ENCODE measurements at places on chromosomes 4 and X.

GRCh38 chr4:113725963-113726362 is 35.6 kb downstream of the CAMK2D start:
- DNase-seq, result no peak

DNA sequence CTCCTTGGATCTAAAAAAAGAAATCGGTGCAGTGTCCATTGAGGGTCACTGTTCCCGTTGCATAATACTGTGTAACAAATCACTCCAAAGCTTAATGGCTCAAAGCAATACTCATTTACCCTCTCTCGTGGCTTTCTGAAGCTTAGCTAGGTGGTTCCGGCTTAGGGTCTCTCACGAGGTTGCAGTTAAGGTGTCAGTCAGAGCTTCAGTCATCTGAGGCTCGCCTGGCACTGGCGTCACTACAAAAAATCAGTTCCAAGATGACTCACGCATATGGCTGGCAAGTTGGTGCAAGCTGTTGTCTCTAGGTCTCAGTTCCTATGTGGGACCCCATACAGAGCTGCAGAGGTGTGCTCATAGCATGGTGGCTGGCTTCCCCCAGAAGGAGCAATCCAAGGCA is 91.0 kb downstream of the BEND2 start:
- no peak for DNase-seq

- no peak for DNase-seq
Measured at GRCh38 chrX:9048801-9049200, 14.9 kb upstream of the FAM9B start.

DNA sequence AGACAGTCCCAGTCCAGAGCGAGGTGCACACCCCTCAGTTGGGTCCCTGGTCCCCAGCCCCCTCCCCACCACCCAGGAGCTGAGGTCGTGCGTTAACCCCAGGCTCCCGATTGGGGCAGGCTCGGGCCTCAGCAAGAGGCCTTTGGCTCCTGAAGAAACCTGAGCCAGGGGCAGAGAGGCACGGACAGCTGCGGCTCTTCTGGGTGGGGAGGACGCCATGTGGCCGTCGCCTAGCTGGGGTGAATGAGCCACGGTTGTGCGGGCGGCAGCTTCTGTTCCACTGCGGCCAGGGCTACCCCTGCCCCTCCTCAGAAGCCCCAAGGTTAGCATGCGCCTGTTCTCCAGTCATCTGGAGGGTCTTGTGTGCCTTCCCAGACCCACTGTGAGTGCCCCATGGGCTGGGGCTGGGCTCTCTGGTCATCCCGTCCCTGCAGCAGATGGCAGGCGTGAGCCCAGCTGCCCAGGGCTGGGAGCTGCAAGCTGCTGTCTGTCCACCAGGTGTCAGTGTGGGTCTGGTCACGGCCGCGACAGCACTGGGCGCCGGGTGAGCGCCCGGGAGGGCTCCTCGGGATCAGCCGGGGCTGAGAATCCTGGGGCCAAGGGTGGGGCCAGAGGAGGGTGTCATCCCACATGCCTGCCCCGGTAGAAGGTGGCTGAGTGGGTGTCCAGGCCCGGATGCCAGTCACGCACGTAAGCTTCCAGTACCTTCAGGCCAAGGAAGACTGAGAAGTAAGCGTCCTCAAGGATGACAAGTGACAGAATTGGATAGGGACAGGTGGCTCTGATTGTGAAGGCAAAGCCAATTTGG is 21.9 kb downstream of the ATP2B3 start:
- DNase-seq, result peak; percentile 66

DNA sequence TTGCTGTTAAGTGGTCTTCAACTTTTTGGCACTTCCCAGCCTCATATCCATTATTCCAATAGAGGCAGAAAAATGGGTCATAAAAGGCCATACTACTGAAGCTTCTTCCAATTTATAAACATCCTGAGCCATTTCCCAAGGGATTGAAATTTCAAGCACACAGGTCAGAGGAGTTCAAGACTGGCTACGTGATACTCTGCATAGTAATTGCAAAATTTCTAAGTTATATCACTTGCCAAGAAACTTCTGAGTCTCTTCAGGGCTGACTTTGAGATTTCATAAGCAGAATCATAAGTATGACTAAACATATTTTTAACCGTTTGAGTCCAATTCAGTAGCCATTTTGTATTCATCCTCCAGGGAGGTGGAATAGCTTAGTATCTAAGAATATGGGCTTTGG is 75.6 kb upstream of the RXFP1 start:
- DNase-seq, result no peak

GRCh38 chr4:90211174-90211573 is 84.0 kb downstream of the CCSER1 start:
- DNase-seq, result no peak

- no peak for DNase-seq
Measured at GRCh38 chr4:1896658-1896991, 25.4 kb downstream of the NSD2 start.

Data from stimulated activated naive CD8-positive, alpha-beta T cell treated with anti-CD3 and anti-CD28 coated beads, Interleukin-15, Interleukin-2, amounts not matched to agents 100 U/mL and 50 U/mL, for 24 hours (primary cell).